ENCODE measurements at places on chromosomes 3 and 15. TPM values are rescaled to one million over a fixed set of nuclear protein-coding genes. Genes with fewer than 3 reads are reported as not detected.

OR5H6 gene
- total RNA-seq = not detected

ABI3BP gene
- 101 TPM for total RNA-seq

CATSPER2 gene
- 7.6 TPM for total RNA-seq

DNA sequence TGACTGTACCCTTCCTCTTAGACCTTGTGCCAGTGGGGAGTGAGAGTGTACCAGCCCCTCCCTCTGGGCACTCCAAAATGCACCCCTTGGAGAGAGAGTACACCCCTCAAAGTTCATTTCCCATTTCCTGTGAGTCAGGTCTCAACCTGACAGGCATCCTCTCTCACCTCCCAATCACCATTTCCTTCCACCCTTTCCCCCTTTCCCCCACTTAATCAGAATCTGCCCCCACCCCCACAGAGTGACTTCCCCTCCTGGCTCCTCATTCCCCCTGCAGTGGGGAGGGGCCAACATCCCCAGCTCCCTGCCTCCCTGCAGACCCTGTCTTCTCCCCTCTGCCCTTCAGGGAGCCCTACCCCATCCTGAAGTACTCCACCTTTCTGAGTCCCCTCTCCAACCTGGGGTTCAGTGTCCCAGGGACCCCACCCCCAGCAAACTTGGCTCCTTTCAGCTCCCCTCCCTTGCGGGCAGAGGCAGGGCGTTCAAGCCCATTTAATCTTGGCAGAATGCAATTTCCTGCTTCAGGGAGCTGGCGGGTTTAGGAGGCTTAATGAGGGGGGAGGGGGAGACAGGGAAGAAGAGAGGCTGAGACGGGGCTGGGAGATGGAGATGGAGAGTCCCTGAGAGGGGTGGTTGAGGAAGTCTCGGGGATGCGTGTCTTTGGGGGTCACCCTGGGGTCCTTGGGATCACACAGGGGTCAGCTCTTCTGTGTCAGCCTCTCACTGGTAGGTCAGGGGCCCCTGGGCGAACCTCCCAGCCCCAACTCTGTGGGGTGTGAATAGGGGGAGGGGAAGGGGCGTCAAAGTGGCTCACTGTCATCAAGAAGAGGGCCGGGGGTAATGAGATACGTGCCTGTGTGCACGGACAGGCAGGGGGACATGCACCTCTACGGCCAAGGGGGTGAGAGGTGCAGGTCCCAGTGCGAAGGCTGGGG lies 16.6 kb upstream of the SEMA3F start:
- peak overlapping the region; percentile 99 for H3K27ac ChIP-seq
- peak; percentile 73 for DNase-seq
- H3K36me3 ChIP-seq = no peaks in the 10 kb centered on the region
- no peak overlapping the region for H3K4me3 ChIP-seq

DNA sequence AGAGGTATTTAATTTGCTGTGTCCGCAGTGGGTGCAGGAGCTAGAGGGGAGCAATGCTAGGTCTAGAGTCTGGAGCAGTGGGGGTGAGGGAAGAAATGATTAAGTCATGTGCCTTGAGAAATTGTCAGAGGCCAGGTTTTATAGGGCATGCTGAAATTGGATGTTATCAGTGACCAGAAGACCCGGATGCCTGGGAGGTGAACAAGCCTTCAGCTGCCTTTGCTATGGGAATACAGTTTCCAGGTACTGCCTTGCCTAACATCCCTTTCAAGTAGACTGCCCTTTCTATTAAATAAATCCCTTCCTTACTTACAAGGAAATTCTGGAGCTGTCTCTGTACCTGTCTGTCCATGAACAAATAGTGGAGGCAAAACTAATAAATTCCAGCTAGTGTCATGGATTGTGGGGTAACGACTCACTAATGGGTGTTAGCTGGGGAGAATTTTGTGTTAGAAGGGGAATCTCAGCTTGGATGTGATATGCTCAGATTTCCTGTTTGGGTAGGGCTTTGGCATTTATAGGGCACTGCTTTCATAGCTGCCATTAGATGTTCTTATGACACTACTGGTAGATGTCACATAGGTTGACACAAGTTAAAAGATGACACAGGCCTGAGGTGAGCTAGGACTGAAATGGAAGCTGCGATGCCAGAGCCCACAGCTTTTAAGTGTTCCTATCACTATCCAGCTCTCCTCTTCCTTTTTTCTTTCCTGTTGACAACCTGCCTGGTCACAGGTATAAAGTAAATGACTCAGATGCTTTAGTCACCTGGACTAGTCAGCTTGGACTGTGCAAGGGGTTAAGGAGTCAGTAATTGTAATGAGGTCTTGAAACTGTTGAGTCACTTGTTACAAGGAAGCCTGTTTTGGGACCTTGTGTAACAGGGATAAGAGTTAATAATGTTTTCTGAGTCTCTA lies 21.3 kb downstream of the CHD2 start:
- no peaks in the 10 kb centered on the region for H3K27me3 ChIP-seq
- H3K4me1 ChIP-seq = peaks cover 88% of the 10 kb centered on the region
- peaks cover 11% of the 10 kb centered on the region for H3K36me3 ChIP-seq
- peak overlapping the region; percentile 44 for H3K27ac ChIP-seq
- no peak for DNase-seq

- H3K36me3 ChIP-seq = no peaks in the 10 kb centered on the region
- no peak overlapping the region for H3K4me3 ChIP-seq
- no peaks in the 10 kb centered on the region for H3K4me1 ChIP-seq
- H3K27me3 ChIP-seq = no peaks in the 10 kb centered on the region
- no peak overlapping the region for H3K27ac ChIP-seq
- no peak for DNase-seq
Observed at GRCh38 chr3:425079-425478, 228.5 kb downstream of the CHL1 start.

DNA sequence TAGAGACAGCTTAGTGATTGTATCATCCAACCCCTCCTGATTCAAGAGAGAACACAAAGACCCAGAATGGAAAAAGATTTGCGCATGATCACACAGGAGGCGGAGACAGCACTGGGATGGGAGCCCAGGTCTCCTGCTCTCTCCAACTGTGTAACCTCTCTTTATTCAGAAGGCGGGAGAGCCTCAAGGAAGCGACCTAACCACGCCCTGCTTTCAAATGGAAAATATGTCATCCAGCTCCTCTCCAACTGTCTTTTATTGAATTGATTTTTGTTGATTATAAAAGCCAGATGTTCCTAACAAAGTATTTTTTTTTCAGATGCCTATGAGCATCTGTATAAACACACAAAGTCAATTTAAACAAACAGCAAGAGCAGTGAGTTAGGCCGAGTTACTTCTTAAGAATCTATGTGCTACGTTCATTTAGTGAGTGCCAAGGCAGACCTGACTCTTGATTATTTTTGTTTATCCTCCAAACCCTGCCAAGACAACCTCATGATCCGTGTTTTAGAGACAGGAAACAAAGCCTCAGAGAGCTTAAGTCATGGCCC lies 74.5 kb downstream of the BFSP2 start:
- H3K4me3 ChIP-seq = no peak overlapping the region
- DNase-seq = peak; percentile 89
- H3K4me1 ChIP-seq = peaks cover 45% of the 10 kb centered on the region
- no peaks in the 10 kb centered on the region for H3K27me3 ChIP-seq
- peak overlapping the region; percentile 99 for H3K27ac ChIP-seq

GRCh38 chr15:62344806-62345539 lies 179.9 kb upstream of the C2CD4B start:
- DNase-seq = peak; percentile 47
- no peak overlapping the region for H3K27ac ChIP-seq
- H3K27me3 ChIP-seq = no peaks in the 10 kb centered on the region
- H3K4me3 ChIP-seq = no peak overlapping the region
- H3K36me3 ChIP-seq = no peaks in the 10 kb centered on the region
- H3K4me1 ChIP-seq = no peaks in the 10 kb centered on the region

DNA sequence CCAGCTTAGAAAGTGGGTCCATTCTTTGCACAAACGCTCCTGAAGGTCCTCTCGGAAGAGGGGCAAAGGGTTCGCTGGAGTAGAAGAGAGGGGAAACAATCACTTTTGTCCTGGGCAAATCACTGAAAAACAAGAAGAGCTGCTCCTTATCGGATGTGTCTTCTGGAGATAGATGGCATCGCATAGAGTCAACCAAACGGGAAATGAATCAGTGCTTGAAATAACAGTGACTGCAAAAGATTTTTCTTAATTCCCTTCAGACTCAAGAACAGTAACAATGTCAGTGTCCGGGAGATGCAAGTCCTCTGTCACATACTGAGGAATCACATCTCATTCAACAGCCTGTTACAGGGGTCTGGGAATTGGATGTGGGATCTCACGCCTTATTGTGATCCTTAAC lies 78.8 kb upstream of the PCSK6 start:
- DNase-seq = no peak
- no peak overlapping the region for H3K4me3 ChIP-seq
- H3K27me3 ChIP-seq = no peaks in the 10 kb centered on the region

DNA sequence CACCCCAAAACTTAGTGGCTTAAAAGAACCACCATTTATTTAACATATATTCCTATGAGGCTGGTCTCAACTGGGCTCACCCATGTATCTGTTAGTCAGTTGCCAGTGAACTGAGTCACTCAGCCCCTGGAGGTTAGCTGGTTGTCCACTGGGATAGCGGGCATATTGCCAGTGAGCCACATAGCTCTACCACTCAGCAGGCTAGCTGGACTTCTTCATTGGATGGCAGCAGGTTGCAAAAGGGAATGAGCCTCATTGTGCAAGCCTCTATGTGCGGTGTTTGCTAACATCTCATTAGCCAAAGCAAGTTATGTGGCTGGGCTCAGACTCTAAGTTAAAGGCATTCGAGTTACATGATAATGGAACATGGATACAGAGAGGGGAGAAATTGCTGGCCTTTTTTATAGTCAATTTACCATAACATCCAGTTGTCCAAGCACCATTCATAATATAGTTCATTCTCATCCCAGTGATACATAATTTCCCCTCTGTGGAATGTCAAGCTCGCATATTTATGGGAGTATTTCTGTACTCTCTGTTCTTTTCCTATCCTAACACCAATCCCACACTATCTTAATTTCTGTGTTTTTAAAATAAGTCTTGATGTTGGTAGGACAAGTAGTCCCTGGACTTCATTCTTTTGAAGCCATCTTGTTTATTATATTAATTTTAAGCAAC lies 8.7 kb downstream of the BTD start:
- DNase-seq = peak; percentile 15
- no peaks in the 10 kb centered on the region for H3K27me3 ChIP-seq
- no peaks in the 10 kb centered on the region for H3K36me3 ChIP-seq

DNA sequence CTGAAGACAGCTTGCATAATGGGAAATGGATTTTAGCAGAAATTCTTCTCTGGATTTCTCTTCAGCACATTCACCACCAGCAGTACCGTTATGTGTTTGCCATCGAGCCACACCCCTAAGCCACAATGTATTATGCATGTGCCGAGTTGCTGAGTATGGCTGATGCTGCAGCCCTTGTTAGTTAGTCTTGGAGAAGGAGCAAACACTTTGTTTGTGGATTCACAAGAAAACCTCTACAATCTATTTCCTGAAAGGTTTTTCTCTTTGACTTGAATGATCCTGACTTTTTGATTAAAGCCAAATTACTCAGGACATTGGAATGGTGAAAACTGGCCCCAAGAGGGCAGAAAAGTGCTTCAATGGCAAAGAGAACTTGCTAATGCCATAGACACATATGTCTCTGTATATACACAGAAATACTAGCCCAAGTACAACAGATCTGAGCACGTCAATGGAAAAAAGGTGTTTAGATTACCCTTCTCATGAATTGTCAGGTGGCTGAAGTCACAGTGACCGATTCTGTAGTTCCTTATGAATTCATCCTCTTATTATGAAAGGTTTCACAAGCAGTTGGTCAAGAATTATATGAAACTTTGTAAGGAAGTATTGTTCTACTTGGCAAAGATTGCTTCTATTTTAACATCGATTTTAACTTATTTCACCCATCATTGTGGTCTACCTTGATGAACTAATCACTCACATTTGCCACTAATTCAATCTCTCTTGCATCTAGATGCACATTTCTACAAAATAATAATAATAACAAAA lies 103.0 kb downstream of the P3H2 start:
- H3K36me3 ChIP-seq = no peaks in the 10 kb centered on the region
- DNase-seq = peak; percentile 20
- H3K27ac ChIP-seq = no peak overlapping the region
- H3K4me1 ChIP-seq = no peaks in the 10 kb centered on the region

DNA sequence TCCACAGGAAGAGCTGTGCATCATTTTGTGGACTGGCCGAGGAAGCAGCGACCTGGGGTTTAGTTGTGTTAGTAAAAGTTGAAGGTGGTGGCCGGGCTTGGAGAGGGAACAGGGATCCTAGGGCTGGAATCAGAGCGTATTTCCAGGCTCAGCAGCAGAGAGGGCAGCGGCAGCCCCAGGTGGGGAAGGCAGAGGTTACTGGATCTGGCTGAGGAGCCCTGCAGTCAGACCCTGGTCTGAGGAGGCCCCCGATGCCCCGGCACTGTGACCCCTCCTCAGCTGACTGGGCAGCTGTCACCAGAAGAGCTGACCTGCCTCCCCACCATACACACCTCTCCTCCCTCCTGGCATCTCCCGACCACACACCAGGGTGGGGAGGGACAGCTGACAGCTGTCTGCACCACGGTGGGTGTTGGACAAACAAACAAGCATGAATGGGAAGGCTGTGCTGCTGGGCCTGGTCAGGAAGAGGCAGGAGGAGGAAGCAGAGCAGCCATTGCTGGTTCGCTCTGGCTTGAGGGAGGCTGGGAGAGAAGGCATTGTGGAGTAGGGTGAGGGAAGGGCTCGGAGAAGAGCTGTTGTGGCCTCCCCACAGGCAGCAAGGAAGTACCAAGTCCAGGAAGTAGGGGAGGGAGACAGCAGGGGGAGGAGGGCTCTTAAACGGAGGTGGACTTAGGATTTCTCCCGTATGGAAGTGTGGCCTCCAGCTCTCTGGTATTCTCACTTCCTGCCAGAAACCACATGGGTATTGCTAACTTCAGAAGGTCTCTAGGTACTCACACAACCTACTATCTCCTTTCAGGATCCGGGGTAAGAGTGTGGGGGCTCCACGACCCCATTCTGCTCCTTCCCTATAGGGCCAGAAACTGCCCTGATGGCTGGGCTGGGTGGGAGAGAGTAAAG lies 49.5 kb upstream of the HACD2 start:
- no peak overlapping the region for H3K27ac ChIP-seq
- no peak for DNase-seq
- no peaks in the 10 kb centered on the region for H3K27me3 ChIP-seq
- no peaks in the 10 kb centered on the region for H3K36me3 ChIP-seq

GRCh38 chr15:91099995-91100813 lies at the start of gene SV2B:
Gene SV2B, plus strand, starts transcription at chr15:91100257. Its CDS starts 126,007 bp downstream, at chr15:91226264.
- H3K27me3 ChIP-seq = peaks cover 7% of the 10 kb centered on the region
- H3K27ac ChIP-seq = no peak within 1 kb of the TSS
- H3K4me3 ChIP-seq = no peak within 1 kb of the TSS
- H3K36me3 ChIP-seq = no peaks in the 10 kb centered on the region
- DNase-seq = peak; percentile 3

GRCh38 chr3:46878781-46879436 lies 1.4 kb downstream of the PTH1R start:
- H3K4me1 ChIP-seq = peaks cover 50% of the 10 kb centered on the region
- no peak for DNase-seq
- H3K27ac ChIP-seq = no peak overlapping the region
- H3K36me3 ChIP-seq = no peaks in the 10 kb centered on the region

- H3K4me1 ChIP-seq = no peaks in the 10 kb centered on the region
- no peaks in the 10 kb centered on the region for H3K36me3 ChIP-seq
- no peak overlapping the region for H3K27ac ChIP-seq
Observed at GRCh38 chr15:89442155-89442554, 54.2 kb downstream of the RHCG start.

Data from thyroid gland (tissue), 4 donors.